GM12891 (cell line): ENCODE measurements at places on chromosomes 3 and 15.
A peak's percentile ranks its signal among the peaks of the same experiment; 100 is the strongest.

GRCh38 chr3:189260556-189261493 lies 89.1 kb downstream of the TPRG1 start:
- no peak for DNase-seq

GRCh38 chr15:100879464-100880138 lies at the start of gene ALDH1A3:
ALDH1A3 (plus strand) TSS chr15:100879831; CDS start chr15:100879908, 77 bp downstream.
- peak; percentile 50 for DNase-seq

- no peak for DNase-seq
Observed at GRCh38 chr3:169552533-169552932, 111.0 kb downstream of the MECOM start.

GRCh38 chr3:58646503-58646902 lies 20.1 kb downstream of the FAM3D start:
- no peak for DNase-seq

DNA sequence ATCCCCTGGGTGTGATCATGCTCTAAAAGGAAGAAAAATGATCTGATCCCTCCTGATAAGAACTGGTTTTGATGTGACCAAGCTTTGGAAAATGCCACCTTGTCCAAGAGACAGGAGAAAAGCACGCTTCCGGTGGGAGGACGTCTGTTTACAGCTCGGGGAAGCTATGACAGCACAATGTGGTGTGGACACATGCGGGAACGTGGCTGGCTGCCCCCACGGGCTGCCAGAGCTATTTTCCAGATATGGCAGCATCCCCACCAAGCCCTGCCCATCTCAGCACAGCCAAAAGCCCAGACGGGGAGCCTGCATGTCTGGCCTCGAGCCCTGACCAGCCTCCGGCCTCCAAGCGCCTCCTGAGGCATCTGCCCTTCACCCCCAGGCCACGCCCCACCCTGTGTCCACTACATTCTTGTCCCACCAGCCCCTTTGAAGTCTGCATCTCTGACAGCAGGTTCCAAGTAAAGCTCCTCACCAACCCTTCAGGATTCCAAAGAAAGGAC lies 63.2 kb upstream of the HRH1 start:
- DNase-seq, result no peak

DNA sequence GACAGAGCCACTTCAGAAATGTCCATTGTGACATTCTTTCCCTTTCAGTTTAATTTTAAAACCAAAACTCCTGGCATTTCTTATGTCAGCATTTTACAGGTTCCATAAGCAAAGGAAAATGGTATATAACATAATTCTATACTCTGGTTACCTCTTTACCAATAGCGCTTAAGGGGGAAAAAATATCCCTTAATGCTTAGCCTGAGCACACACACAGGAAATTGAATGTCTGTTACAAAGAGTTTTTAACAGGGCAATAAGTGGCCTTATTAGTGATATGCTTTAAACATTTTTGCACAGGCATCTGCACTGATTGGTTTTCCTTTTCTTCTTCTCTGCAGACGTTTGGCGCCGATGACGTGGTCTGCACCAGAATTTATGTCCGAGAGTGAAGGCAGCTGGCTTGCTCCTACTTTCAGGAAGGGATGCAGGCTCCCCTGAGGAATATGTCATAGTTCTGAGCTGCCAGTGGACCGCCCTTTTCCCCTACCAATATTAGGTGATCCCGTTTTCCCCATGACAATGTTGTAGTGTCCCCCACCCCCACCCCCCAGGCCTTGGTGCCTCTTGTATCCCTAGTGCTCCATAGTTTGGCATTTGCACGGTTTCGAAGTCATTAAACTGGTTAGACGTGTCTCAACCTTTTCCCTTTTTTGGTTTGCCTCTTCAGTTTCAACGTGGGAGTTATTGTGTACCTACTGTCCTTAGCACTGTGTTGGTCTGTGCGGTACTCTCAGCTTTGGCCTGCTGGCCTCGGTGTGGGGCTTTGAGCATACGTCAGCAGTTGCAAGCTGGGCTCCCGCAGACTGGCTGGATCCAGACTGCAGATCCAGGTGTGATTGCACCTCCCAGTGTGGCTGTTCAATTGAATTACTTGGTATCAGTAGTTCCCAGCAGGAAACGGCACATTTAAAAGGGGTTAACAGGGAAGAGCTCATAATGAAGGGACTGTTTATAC lies 7.7 kb downstream of the CRABP1 start:
- no peak for DNase-seq

GRCh38 chr3:137582484-137582883 lies 181.6 kb upstream of the SOX14 start:
- DNase-seq, result no peak

DNA sequence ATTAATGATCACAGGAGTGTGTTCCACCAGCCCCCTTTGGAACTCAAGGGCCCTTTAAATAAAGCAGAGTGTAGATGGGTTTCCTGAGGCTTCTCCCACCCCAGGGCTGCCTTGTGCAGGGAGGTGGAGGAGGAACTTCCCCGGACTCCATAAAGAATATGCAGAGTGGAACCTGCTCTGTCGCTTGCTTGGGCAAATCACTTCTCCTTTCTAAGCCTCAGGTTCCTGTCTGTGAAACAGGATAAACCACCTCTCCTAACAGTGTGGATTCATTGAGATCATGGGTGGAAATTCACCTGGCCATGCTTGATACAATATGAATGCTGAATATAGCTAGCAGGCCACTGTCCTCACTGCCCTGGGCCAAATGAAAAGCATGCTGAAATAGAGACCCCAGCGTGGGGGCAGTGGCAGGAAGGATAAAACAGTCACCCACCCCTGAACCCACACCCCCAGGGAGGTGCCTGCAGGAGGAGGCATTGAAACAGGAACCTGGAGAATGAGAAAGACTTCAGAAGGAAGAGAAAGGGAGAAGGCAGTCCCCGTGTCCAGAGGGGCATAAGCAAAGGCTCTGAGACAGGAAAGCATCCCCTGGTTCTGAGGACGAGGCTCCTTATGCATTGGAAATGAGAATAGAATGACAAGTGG lies 41.1 kb upstream of the CHRNB4 start:
- no peak for DNase-seq

DNA sequence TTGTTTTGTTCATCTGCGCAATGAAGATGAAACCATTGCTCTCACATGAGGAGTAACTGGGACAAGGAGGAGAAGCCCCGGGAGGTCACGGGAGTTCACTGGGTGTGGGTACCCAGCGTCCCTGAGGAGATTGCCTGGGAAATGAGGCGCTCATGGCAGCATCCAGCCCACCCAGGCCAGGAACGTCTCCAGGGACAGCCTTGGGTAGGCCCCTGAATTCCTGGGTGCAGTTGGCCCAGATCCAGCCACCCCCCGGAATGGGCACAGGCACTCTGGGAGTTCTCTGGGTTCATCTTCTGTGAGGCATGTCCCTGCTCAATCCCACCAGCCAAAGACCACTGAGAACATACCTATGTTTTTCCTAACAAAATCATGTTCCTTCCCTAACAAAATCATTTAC lies 18.5 kb downstream of the BFSP2 start:
- DNase-seq, result no peak

DNA sequence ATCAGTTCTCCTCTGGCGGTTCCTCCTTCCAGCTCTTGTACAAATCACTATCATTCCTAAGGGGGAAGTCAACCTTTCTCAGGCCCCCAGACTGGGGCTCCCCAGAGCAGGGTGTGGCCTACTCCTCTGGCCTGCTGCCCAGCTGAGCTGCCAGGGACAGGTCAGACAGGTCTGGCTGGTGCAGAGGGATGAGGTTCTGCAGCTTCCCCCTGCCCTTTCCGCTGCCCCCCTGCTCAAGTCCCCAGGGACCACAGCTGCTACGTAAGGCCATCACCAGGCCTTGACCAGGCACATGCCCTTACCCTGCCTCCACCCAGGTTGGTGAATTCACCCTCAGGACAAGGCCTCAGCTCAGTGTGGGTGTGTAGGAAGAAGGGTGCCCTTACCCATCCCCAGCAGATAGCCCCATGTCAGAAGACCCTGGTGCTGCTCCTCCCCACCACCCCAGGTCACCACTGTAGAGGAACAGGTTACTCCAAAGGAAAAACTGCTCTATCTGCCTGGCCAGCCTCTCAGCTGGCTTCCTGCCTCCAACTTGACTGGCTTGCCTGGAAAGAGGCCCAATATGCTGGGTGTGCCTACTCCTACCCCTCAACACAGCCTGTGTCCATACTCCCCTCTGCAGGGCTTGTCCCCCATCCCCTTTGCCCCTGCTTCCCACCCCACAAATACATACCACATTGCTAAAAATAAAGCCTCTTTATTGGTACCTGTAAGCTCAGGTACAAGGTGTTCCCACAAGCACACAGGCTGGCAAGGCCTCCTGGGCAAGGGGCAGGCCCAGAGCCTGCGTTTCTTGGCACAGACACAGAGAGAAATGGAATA lies 12.0 kb downstream of the CSRNP1 start:
- DNase-seq, result no peak

DNA sequence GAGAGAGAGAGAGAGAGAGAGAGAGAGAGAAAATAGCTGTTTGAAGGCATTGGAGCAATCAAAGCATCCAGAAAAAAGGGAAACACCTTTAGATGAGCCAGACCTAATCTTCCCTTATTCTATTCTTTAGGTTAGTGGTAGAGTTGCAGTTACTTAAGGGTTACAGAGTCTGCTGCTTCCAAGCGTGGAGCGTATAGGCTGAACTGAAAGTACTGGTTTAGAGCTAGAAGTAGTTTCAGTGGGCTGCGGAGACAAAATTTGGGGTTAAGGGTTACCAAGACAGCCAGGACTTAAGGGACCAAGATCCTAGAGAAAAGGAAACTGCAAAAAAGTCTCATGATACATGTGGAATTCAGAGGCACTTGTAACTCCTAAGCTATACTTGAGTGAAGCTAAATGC lies 66.1 kb upstream of the MEIS2 start:
- no peak for DNase-seq

- no peak for DNase-seq
Observed at GRCh38 chr3:12965999-12966846, 107.0 kb downstream of the IQSEC1 start.

DNA sequence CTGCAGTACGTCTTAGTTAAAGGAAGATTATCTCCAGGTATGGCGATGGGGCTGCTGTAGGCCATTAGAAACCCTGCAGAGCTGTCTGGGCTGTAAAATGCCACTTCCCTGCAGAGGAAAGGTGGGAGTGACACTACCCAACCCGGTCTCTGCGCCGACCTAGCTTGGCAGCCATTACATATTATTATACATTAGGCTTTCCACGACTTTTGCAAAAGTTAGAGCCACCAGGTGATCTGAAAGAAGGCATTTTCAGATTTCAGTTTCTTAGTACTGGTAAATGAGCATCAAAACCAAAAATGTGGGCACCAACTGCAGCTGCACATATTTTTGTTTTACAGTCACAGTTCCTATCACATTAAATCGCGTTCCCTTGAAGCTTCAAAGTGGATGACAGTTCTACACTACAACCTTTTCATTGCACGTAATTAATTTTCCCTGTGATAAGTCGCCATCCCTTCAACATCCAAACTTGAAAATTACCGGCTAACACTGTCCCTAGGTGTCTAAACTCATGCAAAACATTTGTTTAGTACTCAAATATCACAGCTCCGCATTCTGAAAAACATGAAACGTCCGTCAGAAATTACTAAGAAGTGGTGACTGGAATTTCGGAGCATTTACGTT lies 81.4 kb upstream of the CHD2 start:
- DNase-seq, result no peak

GRCh38 chr3:165233501-165234195 lies 37.5 kb upstream of the SLITRK3 start:
- no peak for DNase-seq

DNA sequence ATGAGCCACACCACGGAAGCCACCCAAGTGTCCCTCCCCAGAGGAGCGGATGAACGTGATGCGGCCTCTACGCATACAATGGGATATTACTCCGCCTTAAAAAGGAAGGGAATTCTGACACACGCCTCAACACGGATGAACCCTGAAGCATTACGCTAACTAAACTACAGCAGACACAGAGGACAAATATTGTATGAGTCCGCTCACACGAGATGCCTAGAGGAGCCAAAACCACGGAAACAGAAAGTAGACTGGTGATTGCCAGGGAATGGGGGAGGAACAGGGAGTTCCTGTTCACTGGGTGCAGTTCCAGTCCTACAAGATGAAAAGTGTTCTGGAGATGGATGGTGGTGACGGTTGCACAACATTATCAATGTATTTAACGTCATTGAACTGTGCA lies 32.7 kb downstream of the SRGAP3 start:
- no peak for DNase-seq

GRCh38 chr3:134600206-134600605 lies 50.6 kb downstream of the KY start:
- DNase-seq, result no peak

GRCh38 chr15:76330080-76330680 lies 6.4 kb upstream of the ISL2 start:
- no peak for DNase-seq

DNA sequence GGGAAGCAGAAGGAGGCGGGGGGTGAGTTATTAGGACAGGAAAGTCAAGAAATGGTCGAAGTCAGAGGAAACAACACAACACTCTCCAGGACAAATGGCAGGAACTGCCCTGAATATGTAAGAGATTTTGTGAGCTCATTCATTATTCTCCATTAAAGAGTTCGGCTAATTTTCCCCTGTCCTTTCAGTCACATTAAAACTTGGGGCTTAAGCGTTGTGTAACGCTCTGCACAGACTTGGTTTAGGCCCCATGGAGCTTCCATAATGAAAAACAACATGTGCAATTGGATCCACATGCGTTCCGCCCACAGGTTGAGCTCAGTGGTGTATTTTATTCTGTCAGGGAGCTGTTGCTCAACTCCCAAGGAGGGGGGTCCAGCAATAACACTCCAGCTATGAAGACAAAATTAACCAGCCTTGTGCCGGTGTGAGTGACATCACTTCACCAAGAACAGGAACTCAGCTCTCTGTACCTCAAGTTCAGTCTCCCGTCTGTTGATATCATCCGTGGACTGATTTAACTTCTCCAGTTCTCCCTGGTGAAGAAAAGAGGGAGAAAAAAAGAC lies 2.3 kb downstream of the SH3BP5 start:
- DNase-seq, result no peak

DNA sequence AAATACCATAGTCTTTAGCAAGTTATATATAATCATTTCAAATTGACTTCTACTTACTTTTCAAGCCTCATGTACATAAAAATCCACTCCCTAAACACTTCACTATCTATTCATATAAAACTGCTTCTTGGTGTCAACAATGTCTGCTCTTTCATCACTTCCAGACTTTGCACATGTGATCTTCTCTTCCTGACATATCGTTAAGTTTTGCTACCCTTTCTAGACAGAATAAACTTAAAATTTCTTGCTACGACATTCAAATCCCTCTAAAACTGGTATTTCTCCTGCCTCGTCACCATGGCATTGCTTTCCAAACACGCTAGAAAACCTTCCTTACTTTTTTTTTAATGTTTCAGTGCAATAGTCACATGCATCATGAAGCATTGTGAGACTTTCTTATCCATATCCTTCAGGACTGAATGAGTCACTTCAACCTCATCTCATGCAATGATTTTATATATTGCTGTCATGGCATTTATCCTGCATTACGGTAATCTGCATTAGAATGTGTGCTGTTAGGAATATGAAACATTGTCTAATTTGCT lies 122.8 kb downstream of the GMNC start:
- DNase-seq, result no peak

DNA sequence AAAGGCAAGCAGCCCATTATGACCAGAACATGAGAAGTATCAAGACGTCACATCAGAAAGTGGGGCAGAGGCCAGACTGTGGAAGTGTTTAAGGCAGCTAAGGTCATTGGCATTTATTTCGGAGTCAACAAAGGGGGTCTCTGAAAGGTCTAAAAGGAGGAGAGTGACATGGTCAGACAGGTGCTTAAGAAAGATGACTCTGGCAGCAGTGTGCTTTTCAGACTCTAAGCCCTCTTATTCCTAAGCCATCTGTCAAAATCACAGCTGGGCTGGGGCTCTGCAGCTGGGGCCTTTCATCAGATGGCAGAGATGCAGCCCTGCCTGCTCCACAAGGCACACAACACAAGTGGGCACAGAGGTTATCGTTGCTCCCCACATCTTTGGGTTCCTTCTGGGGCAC lies 14.0 kb downstream of the FBXL22 start:
- no peak for DNase-seq

- DNase-seq, result no peak
Observed at GRCh38 chr3:52029053-52029452, 27.3 kb downstream of the DUSP7 start.
